CD4-positive, alpha-beta T cell treated with Interleukin-4 for 4 hours (primary cell): ENCODE measurements at places on chromosomes 7 and 10.

DNA sequence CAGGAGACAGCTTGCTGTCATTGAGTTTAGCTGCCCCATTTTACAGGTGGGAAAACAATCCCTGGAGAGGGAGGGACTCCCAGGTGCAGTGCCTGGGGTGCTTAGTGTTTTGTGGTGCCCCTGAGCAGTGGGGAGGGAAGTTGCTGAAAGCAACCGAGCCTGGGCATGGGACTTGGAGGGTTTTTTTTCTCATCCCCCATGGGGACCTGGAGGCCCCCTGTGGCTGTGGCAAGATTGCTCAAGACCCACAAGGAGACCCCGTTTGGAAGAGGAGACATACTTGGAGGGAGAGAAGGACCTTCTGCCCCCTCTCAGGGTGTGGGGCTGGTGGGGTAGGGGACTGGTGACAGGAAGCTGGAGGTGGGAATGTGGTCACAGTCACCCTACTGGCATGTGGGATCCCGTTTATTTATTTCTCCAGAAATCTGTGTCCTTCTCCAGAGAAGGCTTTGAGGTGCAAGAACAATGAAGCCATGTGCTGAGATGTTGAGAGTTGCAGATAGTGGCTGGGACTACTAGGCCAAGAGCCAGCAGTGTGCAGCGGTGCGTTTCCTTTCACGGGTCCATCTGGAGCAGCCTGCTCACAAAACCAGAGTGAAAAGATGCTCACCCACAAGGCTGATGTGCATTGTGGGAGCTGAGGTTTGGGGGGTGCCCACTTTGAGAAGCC lies 21.5 kb downstream of the ZMIZ1 start:
- no peak for DNase-seq

DNA sequence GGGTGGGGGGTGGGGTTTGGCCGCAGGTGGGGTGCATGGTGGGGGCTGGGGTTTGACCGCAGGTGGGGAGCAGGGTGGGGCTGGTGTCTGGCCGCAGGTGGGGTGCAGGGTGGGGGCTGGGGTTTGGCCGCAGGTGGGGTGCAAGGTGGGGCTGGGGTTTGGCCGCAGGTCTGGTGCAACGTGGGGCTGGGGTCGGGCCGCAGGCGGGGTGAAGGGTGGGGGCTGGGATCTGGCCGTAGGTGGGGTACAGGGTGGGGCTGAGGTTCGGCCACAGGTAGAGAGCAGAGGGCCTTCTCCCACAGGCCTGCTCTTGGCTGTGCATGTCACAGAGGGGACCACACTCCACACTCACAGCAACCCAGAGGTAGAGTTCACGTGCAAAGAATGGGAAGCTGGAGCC lies 586.6 kb downstream of the PTPRN2 start:
- no peak for DNase-seq

DNA sequence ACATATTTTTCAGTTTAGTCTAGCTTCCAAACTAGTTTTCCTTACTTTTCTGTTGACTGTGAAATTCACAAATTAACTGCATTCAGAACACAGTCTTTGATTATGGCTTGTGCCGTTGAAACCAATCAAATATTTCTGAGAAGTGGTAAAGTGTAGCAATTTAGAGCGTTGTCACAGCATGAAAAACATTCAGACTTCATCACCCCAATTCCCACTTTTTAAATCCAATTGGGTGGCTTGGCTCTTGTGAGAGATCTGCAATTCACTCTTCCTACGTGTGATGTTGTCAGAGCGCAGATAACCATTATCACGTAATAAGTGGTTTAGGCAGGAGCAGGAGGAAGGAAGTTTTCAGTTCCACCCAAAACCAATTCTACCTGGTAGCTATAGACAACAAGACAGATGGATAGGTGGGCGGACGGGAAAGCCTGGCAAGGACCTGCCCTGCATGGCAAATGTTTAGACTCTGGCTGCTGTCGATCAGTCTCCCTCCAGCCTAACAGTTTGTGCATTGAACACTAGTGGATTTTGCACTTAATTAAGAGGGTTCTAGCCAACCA lies 8.9 kb downstream of the COBL start:
- no peak for DNase-seq

DNA sequence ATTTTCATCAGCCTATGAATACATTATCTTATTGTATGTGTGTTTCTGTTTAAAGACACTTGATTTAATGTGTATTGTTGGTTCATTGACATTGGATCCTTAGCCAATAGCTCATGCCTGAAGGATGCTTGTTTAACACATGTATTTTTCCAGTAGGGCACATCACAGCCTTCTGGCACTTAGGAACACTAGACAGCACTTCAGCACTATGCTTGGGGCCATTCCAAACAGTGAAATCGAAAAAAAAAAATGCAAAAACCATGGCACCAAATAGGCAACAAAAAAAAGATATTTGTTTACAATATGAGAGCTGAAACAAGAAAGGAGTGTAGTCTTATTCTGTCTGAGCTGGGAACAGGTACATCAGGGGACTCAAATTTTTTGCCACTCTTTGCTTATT lies 262.8 kb downstream of the SLC25A13 start:
- no peak for DNase-seq
